B cell (primary cell): ENCODE measurements at places on chromosomes 12 and 14.
A peak's percentile ranks its signal among the peaks of the same experiment; 100 is the strongest.

- DNase-seq, result no peak
Observed at GRCh38 chr12:96334502-96334901, 65.7 kb downstream of the CDK17 start.

DNA sequence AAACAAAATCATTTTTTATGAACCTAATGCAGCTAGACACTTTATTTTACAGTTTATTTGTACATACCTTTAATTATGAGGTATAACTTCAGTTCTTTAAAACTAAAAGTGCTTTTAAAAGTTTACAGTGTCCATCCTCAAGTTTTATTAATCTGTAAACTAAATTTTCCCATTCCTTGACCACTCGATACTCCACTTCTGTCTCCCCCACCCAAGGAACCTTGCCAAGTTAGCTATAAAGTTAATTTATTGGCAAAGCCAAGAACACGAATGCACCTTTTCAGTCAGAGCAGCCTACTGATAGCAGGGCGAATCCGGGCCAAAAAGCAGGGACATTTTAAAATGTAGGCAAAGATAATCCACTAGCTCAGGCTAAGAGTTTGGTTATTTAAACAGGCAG, 29.6 kb downstream of the NAA30 start:
- DNase-seq, result no peak

DNA sequence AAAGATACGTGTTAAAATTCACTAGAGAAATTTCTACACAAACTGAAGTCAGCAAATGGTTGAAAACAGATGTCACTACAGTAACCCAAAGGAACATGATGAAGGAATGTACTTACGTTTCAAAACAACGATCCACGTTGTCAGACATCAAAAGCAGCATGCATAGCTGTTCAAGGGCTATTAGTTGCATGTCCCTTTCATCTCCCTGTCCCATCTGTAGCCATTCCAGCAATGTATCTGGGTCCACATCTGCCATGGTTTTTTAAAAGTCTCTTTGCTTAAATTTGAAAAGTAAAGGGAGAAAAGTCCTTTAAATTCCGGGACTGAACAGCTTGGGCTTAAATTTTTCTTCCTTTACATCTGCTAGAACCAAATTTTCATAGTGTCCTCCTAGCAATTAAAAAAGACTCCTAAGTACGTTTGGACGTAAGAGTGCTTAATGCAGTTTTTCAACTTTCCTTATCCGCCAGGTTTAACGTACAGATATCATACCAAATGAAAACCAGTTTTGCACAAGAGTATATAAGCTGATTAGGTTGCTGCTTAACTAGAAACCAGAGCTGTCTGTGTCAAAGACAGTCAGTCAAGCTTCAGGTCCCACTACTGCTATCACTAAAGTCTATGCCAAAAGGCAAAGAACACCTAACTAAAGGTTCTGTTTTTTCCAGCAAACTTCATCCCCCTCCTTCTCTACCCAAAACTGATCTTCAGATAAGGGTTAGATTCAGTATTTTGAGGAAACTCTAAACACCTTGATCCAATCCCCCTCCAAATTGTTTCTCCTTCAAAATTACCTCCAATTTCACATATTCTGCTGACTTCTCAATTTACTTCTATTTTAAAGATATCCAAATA, 1.7 kb downstream of the HECTD1 start:
- peak; percentile 31 for DNase-seq

DNA sequence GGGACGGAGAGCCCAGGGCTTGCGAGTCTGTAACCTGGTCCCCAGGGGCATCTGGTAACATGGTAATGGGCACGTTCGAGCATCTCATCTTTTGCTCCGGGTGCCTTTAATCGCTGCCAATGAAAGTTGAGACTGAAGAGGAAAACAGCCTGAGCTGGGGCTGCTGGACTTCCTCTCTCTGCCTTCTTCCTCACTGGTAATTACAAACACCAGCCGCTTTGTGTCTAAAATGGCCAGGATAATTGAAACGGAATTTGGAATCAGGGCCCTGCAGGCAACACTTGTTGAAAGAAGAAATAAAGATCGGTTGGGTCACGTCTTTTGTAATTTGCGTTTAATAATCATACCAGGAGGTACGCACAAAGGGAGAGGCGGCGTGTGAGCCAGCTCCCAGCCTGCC, 51.5 kb upstream of the GPATCH2L start:
- DNase-seq, result no peak
